ENCODE measurements at places on chromosomes 12 and 14.
A peak's percentile ranks its signal among the peaks of the same experiment; 100 is the strongest.

DNA sequence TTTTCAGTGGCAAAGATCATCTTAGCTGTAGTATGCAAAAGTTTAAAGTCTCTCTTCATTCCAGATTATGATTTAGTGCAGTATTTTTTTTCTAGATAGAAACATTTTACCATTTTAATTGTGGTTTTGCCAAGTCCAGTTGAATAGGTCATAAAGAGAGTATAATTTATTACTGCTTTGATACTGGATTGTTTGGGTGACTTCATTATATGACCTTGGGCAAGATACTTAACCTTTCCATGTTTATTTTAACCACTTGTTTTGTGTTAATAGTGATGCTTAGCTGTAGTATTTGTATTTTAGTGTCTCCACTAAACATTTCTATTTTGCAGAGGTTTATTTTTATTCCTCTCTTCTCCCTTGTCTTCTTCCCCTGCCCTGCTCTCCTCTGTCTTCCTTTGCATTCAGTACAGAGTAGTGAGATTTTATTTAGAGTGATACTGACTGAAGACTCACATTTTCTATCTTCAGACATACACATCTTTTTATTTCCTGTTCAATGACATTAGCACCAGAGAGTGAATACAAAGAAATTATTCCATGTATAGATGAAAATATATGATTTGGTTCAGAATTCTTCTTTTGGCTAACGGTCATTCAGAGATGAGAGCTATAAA lies 215.2 kb downstream of the ERC1 start:
- DNase-seq: no peak

GRCh38 chr14:66070542-66071319 lies 415.4 kb upstream of the CCDC196 start:
- DNase-seq: no peak

- no peak for DNase-seq
Measured at GRCh38 chr14:102907303-102907844, 15.1 kb upstream of the AMN start.

DNA sequence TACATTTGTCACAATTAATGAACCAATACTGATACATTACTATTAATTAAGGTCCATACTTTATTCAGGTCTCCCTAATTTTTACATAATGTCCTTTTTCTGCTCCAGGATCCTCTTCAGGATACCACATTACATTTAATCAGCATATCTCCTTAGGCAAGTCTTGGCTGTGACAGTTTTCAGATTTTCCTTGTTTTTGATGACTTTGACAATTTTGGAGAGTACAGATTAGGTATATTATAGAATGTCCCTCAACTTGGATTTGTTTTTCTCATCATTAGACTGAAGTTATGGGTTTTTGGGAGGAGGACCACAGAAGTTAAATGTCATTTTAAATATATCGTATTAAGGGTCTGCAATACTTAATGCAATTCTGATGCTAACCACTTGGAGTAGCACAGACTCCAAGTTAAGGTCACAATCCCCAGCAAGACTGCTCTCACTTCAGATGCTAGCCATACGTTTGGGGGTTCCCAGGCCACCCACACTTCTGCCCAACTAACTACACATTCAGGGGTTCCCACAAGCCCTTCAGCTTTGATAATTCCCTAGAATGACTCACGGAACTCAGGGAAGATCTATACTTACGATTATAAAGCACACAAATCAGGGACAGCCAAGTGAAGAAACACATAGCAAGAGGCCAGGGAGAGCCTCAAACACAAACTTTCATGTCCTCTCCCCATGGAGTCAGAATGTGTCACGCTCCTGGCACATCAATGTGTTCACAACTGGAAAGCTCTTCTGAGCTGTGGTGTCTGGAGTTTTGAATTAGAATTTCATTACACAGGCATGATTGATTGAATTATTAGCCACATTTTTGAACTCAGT lies 17.0 kb upstream of the NUBPL start:
- no peak for DNase-seq

GRCh38 chr14:76497550-76498462 lies 121.9 kb downstream of the ESRRB start:
- no peak for DNase-seq

- DNase-seq: no peak
Measured at GRCh38 chr12:16437926-16438325, 90.5 kb downstream of the MGST1 start.

DNA sequence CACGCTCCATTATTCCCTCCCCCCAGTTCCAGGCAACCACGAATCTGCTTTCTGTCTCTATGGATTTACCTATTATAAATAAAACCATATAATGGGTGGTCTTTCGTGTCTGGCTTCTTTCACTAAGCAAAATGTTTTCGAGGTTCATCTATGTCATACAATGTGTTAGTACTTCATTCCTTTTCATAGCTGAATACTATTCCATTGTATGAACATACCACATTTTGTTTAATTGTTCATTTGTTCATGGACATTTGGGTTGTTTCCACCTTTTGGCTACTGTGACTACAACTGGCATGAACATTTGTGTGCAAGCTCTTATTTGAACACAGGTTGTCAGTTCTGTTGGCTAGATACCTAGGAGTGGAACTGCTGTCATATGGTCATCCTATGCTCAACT lies 12.9 kb upstream of the PAPOLA start:
- no peak for DNase-seq

DNA sequence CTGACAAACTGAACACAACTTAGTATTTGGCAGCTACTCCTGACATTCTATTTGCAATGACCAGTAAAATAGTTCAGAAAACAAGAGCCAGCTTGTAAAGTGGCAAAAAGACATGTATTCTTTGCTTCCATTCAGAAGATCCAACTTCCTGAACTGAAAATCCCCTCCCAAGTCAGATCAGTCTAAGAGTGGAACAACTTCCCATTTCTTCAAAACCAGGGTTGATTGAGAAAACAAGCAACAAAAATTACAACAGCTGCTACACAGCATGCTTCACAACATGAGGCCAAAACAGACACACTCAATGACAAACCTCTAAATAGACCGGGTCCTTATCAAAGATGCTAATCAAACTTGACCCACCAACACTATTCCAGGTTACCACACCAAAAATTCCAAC lies 40.3 kb downstream of the CIT start:
- DNase-seq: no peak

DNA sequence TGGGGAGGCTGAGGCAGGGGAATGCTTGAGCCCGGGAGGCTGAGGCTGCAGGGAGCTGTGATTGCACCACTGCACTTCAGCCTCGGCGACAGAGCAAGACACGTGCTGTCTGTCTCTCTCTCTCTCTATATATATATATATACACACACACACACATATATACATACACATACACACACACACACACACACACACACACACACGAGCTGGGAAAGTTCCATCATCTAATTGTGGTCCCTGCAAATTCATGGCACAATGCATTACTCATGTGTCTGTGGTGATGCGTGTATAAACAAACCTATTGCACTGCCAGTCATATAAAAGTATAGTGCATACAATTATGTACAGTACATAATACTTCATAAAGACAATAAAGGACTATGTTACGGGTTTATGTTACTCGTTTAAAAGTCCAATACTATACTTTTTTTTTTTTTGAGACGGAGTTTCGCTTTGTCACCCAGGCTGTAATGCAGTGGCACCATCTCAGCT lies 36.6 kb downstream of the WDR89 start:
- DNase-seq: no peak

DNA sequence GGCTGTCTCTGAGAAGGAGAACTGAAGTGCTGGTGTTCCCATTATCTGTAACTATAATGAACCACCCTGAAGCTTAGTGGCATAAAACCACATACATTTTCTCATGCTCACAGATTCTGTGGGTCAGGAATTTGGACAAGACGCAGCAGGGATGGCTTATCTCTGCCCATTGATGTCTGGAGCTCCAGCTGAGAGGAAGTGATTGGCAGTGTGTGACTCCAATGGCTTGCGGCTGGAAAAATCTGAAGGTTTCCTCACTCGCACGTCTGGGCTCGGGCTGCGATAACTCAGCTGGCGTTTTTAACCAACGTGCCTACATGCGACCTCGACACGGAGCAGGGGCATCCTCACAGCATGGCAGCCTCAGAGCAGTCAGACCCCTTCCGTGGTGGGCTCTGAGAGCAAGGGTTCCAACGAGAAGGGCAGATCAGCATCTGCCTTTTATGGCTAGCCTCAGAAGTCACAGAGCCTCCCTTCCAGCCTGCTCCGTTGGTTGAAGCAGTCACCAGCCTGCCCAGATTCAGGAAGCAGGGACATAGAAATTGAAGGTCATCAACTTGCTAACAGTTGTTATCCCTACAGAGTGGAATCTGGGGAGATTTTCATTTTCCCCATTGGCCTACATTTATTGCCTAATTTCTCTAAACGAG lies 143.3 kb upstream of the BCL2L14 start:
- peak; percentile 18 for DNase-seq

GRCh38 chr14:61889914-61890351 lies 127.7 kb downstream of the SNAPC1 start:
- DNase-seq: no peak

DNA sequence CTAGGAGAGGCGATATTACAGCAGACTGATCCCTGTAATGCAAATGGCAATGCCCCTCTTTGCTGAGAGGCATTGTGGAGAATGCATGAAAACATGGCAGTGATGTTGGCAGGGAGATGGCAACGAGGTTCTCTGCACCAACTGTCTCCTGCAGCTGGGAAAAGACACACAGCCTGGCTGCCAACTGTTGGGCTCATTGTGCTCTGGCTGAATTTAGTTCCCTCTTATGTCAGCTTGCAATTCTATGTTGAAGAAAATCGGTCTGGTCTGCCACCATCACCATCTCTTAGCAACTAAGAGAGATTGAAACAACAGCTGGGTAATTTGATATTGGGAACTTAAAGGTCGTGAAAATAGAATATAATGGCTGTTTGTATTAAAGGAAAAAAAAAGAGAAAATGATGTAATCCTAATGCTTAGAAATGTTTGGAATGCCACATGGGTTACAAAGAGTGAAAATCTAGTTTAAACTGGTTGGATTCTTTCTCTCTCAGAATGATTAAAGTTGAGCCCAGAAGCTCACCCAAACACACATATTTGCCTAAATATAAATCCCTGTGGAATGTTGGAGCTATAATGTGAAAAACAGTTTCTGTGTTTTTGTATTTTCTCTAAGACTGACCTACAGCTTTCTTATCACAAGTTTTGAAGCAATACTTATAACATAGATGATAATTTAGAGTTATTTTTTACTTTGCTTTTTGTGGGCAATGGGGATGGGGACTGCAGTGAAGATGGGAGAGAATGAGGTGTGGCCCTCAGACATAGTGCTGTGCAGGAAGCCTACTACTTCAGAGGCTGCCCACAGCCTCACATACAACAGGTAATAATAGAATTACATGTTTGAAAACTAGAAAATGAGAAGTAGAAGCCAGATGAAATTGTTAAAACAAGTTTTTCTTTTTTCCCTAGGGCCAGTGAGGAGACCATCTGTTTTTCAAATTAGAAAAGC lies 143.7 kb downstream of the AKAP6 start:
- peak; percentile 88 for DNase-seq

DNA sequence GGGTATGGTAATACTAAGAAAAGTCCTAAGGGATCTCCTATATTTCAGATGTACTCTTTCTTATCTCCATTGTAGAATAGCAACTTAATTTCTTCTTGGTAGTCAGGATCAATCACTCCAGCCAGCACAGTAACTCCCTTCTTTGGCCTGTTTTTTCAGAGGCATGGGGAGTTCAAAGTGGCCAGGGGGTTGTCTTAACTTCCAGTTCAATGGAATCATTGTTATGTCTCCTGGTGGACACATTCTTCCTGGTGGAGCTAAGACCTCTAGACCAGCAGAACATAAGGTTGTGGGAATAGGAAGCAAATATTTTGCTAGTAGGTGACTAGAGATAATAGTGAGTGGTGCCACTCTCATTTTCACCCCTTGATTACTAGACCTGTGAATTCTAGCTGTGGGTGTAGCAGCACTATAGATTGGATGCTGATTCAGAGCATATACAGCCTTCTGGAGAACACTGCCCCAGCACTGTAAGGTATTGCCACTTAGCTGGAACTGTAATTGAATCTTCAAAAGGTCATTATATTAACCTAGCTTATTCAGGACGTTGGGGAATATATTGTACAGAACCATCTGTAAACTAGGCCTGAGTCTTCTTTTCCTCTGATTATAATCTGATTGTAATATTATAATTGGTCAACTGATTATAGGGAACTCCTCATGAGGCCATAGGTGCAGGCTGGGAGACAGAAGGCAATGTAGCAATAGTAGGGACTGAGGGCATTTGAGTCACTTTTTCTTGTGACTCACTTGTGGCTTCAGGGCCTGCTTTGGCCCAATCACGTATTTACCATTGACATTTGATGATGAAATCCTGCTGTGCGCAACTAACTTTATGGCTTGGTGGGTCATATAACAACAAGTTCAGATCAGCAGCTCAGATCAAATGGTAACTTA lies 60.2 kb upstream of the ATP2B1 start:
- no peak for DNase-seq

- no peak for DNase-seq
Measured at GRCh38 chr14:56274556-56274955, 156.3 kb downstream of the PELI2 start.

- DNase-seq: no peak
Measured at GRCh38 chr12:31962076-31962475, 2.9 kb downstream of the RESF1 start.

DNA sequence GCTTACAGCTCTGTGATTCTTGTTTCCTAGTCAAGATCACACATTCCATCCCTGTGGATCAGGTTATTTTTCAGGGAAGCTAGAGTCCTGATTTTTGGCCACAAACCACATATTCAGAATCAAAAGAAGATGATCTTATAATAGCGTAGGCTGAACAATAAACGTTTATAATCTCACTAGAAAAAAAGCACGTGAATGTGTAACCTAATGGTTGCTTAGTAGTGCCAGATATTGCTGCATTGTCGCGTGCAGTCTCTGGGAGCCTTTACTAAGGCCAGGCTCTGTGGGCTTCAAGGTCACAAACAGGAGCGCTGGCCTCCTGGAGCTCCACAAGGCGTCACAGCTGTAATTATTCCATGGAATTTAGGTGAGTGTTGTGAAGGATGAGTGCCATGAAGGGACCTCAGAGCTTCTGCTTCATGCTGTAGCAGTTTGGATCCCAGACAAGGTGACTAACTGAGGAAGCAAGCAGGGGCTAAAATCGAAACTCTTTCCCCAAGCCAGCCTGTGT lies 17.4 kb downstream of the CDKN1B start:
- DNase-seq: no peak

- no peak for DNase-seq
Measured at GRCh38 chr14:79325557-79325956, 885.7 kb downstream of the DIO2 start.

DNA sequence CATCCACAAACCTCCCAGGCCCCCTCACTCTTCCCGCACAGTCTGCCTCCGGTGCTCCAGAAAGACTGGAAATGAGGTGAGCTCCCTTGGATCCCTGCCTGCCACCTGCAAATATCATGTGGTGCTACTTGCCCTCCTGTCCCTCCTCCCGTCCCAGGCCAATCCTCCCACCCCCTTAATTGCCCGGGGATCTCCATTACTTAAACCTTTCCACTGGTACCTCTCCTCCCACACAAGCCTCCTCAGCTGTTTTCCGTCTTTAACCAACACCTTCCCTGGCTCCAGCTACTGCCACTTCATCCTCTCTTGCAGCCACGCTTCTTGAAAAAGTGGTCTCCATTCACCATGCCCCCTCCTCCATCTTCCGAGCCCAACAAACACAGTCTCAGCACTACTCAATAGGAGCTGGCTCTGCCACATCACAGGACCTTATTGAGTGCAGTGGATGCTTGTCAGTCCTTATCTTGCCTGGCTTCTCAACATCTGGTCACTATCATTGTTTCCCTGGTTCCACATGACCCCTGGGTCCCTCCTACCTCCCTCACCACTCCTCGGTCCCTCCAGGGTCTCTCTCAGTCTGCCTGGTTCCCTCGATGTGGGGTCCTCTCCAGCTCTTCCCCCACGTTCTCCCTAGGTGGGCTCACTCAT lies 11.5 kb downstream of the FAIM2 start:
- DNase-seq: no peak

GRCh38 chr14:101369194-101369915 lies 191.9 kb upstream of the DIO3 start:
- no peak for DNase-seq
